ENCODE measurements at places on chromosomes 4 and X.

- no peak for DNase-seq
Measured at GRCh38 chr4:149793459-149793858, 22.2 kb downstream of the IQCM start.

- DNase-seq: no peak
Measured at GRCh38 chr4:172011196-172011595, 198.0 kb downstream of the GALNTL6 start.

DNA sequence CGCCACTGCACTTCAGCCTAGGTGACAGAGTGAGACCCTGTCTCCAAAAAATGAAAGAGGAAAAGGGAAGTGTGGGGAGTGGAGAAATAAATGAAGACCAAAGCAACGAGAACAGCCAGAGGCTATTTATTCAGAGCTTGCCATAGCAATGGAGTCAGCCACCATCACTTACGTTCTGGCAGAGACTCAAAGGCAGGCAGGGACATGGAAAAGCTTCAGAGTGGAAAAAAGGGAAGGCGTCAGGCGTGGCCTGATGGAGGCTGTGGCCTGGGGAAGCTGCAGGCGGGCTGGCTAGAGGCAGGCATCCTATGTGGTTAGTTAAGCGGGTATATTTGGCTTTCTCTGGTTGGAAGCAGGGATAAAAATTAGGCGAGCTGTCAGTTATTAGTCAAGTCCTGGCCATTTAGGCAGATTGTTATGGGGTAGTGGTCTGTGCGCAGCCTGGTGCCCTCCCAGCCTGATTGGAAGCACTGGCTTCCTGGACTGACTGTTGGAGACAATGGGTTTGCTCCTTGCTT lies 73.3 kb downstream of the DCTD start:
- DNase-seq: no peak

DNA sequence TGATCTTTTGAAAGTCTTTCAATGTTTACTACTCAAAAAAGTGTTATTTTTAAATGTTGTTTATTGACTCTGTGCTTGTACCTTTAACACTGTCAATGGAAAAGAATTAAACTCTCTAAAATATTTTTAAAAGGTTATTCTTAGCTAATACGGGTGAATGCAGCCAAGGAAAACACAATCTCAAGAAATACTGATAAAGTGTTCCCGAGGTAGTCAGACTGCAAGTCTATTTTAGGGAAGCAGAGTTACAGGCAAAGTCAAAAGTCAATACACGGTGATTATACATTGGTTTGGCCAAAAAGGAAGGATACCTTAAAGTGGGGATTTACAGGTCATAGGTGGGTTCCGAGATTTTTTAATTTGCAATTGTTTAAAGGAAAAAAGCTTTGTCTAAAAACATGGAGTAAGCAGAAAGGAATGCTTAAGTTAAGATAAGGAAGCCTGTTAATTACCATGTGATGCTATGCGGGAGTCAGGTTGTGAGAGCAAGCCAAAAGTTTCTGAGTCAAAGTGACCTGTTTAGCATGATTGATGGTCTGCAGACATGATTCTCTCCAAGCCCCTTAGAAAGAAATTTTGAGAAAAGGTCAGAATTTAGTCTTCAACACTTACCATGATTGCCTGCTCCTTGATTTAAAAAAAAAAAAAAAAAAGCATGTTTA lies 288.4 kb downstream of the KLHL4 start:
- no peak for DNase-seq

DNA sequence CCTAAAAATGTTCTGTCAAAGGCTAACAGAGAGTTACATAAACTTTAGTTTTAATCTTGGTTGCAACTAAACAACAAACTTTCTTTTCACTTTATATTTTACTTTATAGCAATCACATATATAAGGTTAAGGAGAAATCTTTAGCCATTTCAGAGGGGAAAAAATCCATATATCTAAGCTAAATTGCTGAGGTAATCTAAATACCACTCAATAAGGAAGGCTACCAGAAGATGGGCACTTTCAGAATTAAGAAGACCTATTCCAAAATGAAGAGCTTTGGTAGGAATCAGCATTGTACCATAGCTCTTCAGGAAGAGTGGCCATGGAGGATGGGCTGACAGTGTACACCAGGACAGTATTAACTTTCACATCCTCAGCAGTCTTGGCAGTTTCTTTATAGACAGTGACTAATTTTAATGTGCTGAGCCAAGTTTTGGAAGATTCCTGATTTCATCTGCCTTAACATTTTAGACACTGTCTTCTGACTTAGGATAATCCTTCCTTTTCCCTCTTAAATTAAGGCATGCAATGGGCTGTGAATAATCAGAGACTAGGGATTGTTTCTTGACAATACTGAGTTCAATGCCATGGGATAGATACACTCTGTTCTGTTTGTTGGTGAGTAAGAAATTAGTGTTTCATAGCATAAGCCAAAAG lies 7.1 kb downstream of the FAT4 start:
- no peak for DNase-seq

GRCh38 chr4:169252339-169253112 lies 18.2 kb downstream of the SH3RF1 start:
- no peak for DNase-seq

DNA sequence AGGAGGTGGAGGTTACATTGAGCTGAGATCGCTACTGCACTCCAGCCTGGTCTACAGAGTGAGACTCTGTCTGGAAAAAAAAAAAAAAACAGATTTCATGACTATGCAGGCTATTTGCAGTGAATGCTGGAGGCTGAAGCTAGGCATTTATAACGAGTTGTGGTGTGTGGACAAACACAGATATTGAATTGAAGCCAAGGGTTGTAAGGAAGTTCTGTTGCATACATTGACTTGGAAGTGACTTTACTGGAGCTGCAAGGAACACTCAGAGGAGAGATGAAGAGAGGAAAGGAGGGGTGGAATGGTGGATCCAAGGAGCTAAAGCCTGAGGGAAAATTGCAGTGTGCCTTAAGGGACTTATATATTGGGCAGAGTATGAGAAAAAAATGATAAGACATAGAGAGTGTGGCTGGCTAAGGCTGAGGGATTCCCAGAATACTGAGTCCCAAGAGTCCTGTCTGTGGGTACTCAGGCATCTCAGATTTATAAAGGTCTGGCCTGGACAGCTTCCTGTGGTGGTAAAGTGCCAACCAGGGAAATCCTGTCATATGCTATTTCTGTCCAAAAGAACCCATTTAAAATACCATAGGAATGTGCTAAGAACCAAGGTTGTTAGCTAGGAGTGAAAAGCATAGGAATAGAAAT lies 87.8 kb upstream of the GUCY1A1 start:
- DNase-seq: no peak

- DNase-seq: no peak
Measured at GRCh38 chr4:99852199-99852749, 35.6 kb downstream of the DAPP1 start.

- DNase-seq: no peak
Measured at GRCh38 chr4:168811786-168812651, 198.0 kb downstream of the CBR4 start.

- DNase-seq: no peak
Measured at GRCh38 chr4:52728691-52729240, 22.5 kb downstream of the ERVMER34-1 start.

DNA sequence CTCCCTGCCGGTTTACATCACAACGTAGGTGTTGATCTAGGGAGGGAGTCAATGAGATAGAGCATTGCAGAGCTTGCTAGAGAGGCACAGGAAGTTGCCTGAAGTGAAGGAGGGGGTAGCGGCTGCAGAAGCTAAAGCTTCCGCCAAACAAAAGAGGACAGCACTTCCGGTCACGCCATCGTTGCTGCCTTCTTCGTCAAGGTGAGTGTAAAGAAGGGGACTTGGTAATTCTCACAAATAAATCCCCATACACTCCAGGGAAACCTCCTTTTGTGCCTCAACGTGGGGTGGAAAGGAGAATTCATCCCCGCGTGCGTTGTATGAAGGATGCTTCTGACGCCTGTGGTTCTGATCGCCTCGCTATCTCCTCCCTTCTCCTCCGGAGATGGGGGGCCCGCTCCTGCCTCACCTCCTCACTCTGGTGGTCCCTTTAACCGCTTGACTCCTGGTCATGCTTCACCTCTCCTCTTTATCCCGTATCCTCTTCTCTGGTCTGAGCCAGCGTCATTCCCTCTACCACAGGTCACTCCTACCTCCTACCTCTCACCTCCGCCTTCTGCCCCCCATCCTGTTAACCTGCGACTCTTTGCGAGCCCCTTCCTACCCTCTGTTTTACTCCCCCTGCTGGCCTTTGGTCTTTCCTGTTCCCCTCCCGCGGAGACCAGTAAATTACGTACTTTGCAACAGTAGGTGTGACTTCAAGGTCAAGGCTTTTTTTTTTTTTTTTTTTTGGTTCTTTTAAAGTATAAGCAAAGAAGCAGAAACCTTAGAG lies 59.9 kb downstream of the GSPT2 start:
- no peak for DNase-seq

DNA sequence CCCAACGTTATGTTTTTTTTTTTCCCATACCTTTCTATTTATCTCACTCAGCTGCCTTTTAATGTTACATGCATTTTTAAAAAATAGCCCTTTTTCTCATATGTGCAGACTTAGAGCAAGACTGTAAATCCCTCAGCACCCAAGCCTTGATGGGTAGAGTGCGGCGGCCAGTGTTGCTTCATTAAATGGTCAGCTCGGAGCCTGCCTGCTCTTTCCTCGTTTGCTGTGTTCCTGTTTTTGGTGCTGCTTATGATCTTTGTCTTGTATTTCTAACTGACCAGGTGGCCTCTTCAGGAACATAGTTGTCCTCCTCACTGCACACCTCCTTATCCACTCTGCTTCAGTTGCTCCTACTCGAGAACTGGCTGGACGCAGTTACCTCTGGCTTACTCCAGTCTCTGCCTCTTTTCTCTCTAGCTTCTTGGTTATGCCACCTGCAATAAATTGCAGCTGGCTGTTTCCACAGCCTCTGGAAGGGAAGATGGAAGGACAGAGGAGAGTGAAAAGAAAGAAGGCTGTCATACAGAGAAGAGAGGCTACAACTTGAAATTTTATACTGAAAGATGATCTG lies 10.7 kb downstream of the RBPJ start:
- no peak for DNase-seq

- no peak for DNase-seq
Measured at GRCh38 chr4:139509727-139510410, 46.1 kb downstream of the SETD7 start.

GRCh38 chrX:65702956-65703355 lies 35.5 kb downstream of the MSN start:
- DNase-seq: no peak

DNA sequence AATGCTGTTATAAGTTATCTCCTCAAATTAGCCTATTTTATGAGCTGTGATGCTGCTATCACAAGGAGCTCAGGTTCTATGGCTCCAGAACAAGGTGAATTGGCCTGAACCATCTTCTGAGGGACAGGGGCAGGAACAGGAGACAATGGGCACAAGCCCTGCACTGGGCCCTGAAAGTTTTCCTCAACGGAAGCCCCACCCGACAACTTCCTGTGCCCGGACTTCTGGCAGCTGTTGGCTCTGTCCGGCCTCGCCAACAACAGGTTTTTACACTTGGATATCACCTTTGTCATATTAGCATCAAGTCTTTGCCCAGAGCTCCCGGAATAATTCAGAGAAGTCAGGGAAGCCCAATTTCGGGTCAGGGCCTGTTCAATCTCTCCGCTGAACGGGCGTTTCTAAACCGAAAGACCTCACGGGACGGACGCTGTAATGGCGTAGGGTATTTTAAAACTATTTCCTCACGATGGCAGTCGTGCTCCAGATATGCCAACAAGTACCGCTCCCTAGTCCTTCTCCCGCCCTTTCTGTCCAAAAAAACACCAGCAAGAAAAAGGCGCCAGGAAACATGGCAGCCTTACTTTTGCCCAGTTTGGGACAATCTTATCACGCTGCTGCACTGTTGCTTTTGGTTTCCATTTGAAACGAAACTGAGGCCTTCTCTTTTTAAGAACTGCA lies 201.0 kb upstream of the STK26 start:
- DNase-seq: no peak

DNA sequence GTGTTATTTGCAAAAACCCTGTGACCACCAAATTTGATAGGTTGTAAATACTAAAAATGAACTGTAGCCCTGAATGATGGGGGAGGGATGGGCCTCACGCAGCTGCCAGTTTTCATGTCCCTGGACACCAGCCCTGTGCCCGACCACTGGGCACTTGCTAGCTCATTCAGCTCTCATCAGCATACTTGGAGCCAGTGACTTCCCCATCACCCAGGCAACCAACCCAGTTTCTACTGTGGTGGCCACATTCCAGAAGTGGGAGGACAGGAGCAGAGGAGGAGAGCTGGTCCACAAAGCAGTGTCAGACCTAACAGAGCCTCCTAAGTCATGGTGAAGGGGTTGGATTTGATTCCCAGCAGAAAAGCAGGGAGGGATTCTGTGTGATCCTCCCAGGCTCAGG lies 128.2 kb downstream of the CPEB2 start:
- DNase-seq: no peak

DNA sequence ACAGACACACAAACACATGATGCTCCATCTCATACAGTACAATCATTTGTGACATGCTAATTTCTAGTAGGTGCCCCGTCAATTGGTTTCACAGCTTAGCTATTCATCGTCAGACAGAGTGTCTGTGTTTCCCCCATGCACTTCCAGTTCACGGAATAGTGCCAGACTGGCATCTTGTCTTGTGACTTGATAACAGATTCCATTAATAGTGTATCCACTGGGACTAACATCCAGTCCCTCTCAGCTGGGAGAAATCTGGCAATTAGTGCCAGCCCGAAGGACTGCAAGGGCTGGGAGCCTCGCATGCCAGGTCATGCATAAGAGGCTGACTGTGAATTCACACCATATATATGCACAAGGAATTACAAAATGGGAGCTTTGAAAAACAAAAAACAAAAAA lies 20.2 kb upstream of the GATB start:
- no peak for DNase-seq

- no peak for DNase-seq
Measured at GRCh38 chrX:153889123-153889522, 3.1 kb upstream of the L1CAM start.

DNA sequence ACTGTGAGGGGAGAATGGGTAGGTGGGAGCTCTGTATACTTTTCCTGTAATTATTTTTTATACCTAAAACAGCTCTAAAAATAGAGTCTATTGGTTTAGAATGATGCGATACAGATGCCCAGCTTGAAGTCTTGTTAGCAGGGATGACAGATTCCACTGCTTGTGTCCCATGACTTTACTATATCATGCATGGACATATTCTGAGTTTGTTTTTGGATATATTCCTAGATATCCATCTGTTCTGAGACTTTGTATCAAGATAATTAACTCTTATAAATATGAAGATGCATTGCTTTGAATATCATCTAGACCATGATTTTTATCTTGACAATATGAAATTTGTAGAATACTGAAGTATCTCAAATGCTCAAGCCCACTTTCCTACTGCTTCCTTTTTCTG lies 1058.1 kb downstream of the RAPGEF2 start:
- no peak for DNase-seq

- no peak for DNase-seq
Measured at GRCh38 chr4:8093587-8094274, 64.9 kb downstream of the ABLIM2 start.

GRCh38 chr4:145781351-145781750 lies 101.4 kb downstream of the C4orf51 start:
- DNase-seq: no peak
